Gastrocnemius medialis (tissue), 4 donors: ENCODE measurements at places on chromosomes 1 and 21. TPM values are rescaled to one million over a fixed set of nuclear protein-coding genes. Genes with fewer than 3 reads are reported as not detected.

The CHRM3 gene
- not detected for total RNA-seq

The CAPN9 gene
- not detected for total RNA-seq

The VWA5B1 gene
- total RNA-seq: not detected

The PTGFRN gene
- total RNA-seq: 1.5 TPM

The HMCN1 gene
- 2.6 TPM for total RNA-seq

The GJC2 gene
- 0.64 TPM for total RNA-seq

The PEAR1 gene
- 7.4 TPM for total RNA-seq

The C1orf53 gene
- 3.8 TPM for total RNA-seq

The CFAP74 gene
- total RNA-seq: not detected

The LRRC7 gene
- total RNA-seq: 2.1 TPM

The ADAMTS4 gene
- 4.0 TPM for total RNA-seq

The ZNF648 gene
- total RNA-seq: 0.07 TPM
